ENCODE measurements at places on chromosomes 11 and 22. TPM values are rescaled to one million over a fixed set of nuclear protein-coding genes. Genes with fewer than 3 reads are reported as not detected.

DNA sequence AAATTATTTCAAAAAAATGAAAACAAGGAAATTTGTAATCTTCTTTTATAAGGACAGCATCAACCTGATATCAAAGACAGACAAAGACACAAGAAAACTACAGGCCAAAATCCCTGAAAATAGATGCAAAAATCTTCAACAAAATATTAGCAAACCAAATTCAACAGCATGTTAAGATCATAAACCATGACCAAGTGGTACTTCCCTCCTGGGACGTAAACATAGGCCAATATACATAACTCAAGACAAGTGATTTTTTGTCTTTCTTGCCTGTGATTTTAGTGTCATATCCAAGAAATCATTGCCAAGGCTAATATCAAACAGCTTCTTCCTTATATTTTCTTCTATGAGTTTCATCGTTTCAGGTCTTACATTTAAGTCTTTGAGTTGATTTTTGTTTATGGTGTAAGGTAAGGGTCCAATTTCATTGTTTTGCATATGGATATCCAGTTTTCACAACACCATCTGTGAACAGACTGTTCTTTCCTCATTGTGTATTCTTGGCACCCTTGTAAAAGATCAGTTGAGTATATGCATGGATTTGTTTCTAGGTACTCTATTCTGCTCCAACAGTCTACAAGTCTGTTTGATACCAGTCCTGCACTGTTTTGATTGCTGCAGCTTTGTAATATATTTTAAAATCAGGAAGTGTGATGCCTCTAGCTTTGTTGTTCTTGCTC lies 50.0 kb downstream of the SBF2 start:
- H3K4me1 ChIP-seq: no peaks in the 10 kb centered on the region
- no peaks in the 10 kb centered on the region for H3K27me3 ChIP-seq
- no peaks in the 10 kb centered on the region for H3K36me3 ChIP-seq
- no peak for DNase-seq

- no peak overlapping the region for H3K27ac ChIP-seq
- no peaks in the 10 kb centered on the region for H3K27me3 ChIP-seq
- H3K4me1 ChIP-seq: no peaks in the 10 kb centered on the region
- H3K4me3 ChIP-seq: peak overlapping the region; percentile 14
- H3K36me3 ChIP-seq: no peaks in the 10 kb centered on the region
Observed at GRCh38 chr11:125957618-125958332, 11.9 kb downstream of the VSIG10L2 start.

APOL5 gene
- not detected for total RNA-seq

- no peaks in the 10 kb centered on the region for H3K27me3 ChIP-seq
- peak; percentile 71 for DNase-seq
- peaks cover 52% of the 10 kb centered on the region for H3K4me1 ChIP-seq
- no peak overlapping the region for H3K4me3 ChIP-seq
- peak overlapping the region; percentile 75 for H3K27ac ChIP-seq
- no peaks in the 10 kb centered on the region for H3K36me3 ChIP-seq
Observed at GRCh38 chr11:102603091-102603490, 22.0 kb downstream of the MMP20 start.

ARHGAP42 gene
- 17.2 TPM for total RNA-seq

MPEG1 gene
- total RNA-seq: not detected

DNA sequence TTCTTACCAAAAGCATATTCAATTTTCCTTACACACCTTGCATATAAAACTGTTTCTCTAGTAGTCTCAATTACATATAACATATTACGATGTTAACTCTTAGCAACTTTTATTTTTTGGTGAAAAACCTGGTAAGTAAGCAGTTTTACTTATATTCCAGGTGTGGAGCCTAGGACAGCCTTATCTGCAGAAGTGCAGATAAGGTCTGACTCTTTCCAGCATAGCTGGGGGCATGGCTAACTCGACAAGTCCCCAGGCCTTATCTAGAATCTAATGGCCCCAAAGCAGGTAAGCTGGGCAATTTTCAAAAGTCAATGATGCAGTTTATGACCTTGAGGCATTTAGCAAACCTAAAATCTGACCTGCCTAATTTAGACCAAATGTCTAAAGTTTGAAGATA lies 4.2 kb upstream of the C1QTNF6 start:
- peaks cover 29% of the 10 kb centered on the region for H3K4me1 ChIP-seq
- no peak overlapping the region for H3K4me3 ChIP-seq
- no peaks in the 10 kb centered on the region for H3K27me3 ChIP-seq
- no peaks in the 10 kb centered on the region for H3K36me3 ChIP-seq

GRCh38 chr11:11866203-11866602 lies 24.4 kb downstream of the USP47 start:
- H3K4me1 ChIP-seq: peaks cover 23% of the 10 kb centered on the region
- H3K27me3 ChIP-seq: no peaks in the 10 kb centered on the region
- DNase-seq: no peak
- H3K27ac ChIP-seq: no peak overlapping the region
- H3K36me3 ChIP-seq: peaks cover 7% of the 10 kb centered on the region

DNA sequence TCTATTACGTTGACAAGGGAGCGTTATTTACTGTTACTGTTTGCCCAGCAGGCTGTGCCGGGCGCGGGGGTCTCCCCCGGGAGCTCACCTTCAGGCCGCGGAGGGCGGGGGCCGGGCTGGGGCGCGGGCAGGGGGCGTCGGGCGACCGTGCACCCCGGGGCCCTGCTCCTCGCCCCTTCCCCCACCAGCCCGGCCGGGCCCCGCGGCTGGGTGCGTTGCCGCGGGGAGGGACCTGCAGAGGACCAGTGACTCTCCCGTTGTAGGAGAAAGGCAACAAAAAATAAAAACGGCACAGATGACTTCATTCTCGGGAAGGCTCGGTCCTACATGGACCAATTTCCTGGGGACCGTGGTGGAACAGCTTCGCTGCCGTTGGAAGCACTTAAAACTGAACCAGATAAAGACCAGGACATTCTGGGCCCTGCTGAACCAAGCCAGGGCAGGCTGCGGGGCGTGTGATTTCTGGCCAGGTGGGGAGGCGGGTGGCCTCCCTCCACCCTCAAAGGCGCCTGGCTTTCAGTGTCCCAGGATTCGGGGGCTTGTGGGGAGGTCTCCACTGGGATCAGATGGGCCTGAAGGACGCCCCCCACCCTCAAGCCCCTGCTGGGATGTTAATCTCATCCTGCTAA lies 57.4 kb downstream of the IGLL1 start:
- no peak overlapping the region for H3K4me3 ChIP-seq
- H3K27ac ChIP-seq: peak overlapping the region; percentile 99
- H3K27me3 ChIP-seq: no peaks in the 10 kb centered on the region
- H3K4me1 ChIP-seq: peaks cover 26% of the 10 kb centered on the region
- H3K36me3 ChIP-seq: no peaks in the 10 kb centered on the region

ANKK1 gene
- total RNA-seq: not detected

MAP6 gene
- total RNA-seq: not detected

DNA sequence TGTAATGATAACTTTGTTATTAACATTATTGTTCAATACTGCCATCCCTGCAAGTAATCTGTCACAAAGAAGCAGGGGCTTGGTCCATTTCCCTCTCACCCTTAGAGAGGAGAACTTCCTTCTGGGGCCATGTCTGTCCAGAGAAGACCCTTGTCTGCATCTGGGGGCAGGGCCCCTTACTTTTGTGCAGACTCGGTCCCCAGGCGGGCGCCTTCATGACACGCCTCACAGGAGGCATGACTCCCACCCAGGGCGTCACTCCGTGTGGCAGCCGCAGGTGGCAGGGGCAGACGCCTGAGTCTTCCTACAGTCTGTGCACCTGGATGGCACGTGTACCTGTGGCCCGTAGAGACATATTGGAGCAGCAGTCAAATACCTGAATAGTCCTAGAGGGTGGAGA lies 21.8 kb upstream of the B3GAT1 start:
- no peaks in the 10 kb centered on the region for H3K27me3 ChIP-seq
- H3K4me3 ChIP-seq: no peak overlapping the region
- H3K4me1 ChIP-seq: no peaks in the 10 kb centered on the region
- no peaks in the 10 kb centered on the region for H3K36me3 ChIP-seq
- no peak for DNase-seq
- no peak overlapping the region for H3K27ac ChIP-seq
